GM04503 (cell line): ENCODE measurements at places on chromosomes 4 and X.
A peak's percentile ranks its signal among the peaks of the same experiment; 100 is the strongest.

GRCh38 chr4:37895271-37895670 lies 4.4 kb downstream of the TBC1D1 start:
- DNase-seq = no peak

GRCh38 chr4:16609170-16609758 lies 289.2 kb downstream of the LDB2 start:
- no peak for DNase-seq

DNA sequence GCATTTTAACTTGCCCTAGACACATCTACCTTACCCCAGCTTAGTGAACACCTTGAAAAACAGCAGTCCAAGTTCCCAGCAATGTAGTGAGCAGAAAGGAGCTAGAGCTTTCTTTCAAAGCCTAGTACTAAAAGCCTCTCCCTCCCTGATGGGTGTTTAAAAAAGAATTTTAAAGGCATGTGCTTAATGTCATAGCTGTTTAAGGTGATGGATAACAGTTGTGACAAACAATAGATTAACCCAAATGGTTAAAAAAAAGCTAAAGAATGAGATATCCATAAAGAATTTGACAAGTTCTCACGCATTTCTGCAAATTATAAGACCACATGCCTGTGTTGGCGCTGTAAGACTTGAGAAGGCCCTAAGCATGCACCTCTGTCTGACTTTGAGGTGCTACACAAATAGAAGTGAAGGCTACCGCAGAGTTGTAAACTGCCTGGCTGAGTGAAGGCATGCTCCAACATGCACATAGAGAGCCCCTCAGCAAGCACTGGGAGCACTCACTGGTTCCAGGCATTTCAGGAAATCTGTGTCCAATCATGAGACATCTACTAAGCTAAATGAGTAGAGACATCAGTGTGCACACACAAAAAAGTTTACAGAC lies 94.0 kb downstream of the PHF8 start:
- no peak for DNase-seq

- DNase-seq = no peak
Measured at GRCh38 chrX:104288269-104288668, 33.5 kb upstream of the ESX1 start.

GRCh38 chrX:57573754-57574153 lies 18.1 kb upstream of the ZXDB start:
- DNase-seq = no peak

- DNase-seq = no peak
Measured at GRCh38 chr4:4960574-4960973, 58.7 kb downstream of the CYTL1 start.

DNA sequence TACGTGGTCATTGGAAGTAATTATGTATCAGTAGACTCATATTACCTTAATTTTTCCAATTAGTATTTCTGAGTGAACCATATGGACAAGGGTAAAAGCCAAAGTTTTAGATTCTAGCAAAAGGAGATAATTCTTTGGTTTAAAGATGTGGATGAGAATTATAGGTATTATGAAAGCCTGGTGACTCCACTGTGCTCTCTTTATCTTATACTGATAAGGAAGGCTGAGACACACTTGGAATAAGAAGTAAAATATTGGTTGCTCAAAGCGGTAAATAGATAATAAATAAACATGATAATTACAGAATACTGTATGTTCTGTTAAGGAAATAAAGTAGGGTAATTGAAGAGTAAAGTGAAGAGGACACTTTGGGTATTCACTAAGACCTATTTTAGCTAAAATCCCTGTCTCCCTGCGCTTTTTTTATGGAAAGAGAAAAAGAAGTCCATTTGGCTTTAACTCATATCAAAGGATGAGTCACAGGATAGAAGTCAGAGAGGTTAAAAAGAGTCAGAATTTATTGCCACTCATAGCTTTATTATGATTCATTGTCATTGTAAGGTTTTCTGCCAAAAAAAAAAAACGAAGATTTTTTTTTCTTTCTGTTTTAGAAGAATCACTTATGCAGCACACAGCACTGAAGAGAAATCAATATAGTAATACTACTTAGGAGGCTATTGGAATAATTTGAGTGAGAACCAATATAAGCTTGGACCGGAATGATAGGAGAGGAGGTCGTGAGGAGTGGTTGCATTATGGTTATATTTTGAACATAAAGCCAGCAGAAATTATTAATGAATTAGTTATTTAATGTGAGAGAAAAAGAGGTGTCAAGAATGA lies 2463.1 kb downstream of the ARAP2 start:
- DNase-seq = peak; percentile 27

GRCh38 chr4:16693641-16694040 lies 204.8 kb downstream of the LDB2 start:
- DNase-seq = no peak

DNA sequence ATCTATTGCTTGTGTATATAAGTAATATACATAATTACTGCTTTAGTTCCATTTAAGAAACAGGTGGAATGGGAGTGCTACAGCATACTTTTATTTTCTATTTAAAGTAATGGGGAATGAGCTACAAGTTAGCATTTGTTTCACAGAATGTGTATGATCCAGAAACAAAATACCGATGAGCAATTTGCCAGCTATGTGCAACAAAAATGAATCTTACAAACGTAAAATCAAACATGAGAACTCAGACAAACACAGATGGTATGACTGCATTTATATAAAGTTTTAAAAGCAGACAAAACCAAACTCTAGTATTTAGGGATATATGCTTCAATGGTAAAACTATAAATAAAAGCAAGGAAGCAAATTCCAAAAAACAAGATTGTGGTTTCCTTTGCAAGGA lies 141.7 kb downstream of the PAPSS1 start:
- DNase-seq = no peak
